ENCODE measurements at places on chromosomes 4 and X. TPM values are rescaled to one million over a fixed set of nuclear protein-coding genes. Genes with fewer than 3 reads are reported as not detected.

Gene PLP1
- 10.1 TPM for total RNA-seq

Gene SPIN2A
- total RNA-seq = 0.74 TPM

Gene TAF7L
- under 0.01 TPM for total RNA-seq

Gene TRAPPC11
- 72.5 TPM for total RNA-seq

Gene FHIP1A
- total RNA-seq = 3.7 TPM

Gene KLHL34
- total RNA-seq = under 0.01 TPM

Gene FGFBP1
- not detected for total RNA-seq

Gene ARSJ
- 0.49 TPM for total RNA-seq

Gene RBMX
- 276 TPM for total RNA-seq
